GM03348 (cell line): ENCODE measurements at places on chromosomes 16 and 17.

- peak; percentile 83 for DNase-seq
Observed at GRCh38 chr17:48597778-48598631, 4.4 kb upstream of the HOXB5 start.

GRCh38 chr17:13362341-13363122 is 239.2 kb downstream of the HS3ST3A1 start:
- no peak for DNase-seq

GRCh38 chr16:28880589-28880915 is 2.3 kb downstream of the ATP2A1 start:
- DNase-seq: no peak

DNA sequence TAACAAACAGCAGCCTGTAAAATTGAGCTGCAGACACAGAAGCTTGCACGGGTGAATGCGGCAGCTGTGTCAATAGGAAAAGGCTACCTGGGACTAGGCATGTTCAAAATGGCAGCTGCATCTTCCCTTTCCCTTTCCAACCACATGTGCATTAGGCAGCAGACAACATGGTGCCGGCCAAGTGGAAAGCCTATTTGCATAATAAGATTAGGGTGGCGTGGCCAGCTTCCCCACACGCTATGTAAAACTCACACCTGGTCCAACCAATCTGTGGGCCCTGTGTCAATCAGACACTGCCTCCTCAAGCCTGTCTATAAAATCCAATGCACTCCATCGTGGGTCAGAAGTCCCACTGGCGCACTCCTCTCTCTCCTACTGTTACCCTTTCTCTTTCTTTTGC is 61.0 kb upstream of the RBBP6 start:
- DNase-seq: no peak

GRCh38 chr17:55264278-55264644 is 499 bp upstream of the HLF start:
- DNase-seq: no peak
